ENCODE measurements at places on chromosomes 4 and X.

DNA sequence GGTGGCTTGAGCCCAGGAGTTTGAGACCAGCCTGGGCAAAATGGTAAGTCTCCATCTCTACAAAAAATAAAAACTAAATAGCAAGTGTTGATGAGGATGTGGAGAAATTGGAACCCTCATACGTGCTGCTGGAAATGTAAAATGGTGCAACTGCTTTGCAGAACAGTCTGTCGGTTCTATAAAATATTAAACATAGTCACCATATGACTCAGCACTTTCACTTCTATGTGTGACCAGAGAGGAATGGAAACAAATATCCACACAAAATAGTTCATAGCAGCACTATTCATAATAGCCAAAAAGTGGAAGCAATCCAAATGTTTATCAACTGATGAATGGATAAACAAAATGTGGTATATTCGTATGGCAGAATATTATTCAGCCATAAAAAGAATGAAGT is 60.8 kb upstream of the FMR1 start:
- no peak for DNase-seq

DNA sequence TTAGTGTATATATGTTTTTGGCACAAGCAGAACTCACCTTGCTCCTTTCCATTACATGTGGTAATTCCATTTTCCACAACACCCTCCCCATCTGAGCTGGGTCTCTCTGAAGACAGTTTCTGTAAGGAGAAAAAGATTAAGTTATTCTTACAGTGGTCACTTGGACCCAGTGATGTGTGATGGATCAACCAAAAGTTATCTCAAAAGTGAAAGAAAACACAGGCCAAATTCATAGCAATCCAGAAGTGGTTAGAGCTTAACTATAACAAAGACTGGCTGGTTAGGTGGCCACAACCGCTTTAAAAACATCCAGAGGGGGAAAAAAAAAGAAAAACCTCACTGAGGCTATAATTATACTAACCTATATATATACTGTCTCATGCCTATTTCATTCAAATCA is 123.7 kb downstream of the AFAP1 start:
- no peak for DNase-seq

- DNase-seq: no peak
Measured at GRCh38 chrX:150253959-150254620, 109.0 kb upstream of the MAMLD1 start.

DNA sequence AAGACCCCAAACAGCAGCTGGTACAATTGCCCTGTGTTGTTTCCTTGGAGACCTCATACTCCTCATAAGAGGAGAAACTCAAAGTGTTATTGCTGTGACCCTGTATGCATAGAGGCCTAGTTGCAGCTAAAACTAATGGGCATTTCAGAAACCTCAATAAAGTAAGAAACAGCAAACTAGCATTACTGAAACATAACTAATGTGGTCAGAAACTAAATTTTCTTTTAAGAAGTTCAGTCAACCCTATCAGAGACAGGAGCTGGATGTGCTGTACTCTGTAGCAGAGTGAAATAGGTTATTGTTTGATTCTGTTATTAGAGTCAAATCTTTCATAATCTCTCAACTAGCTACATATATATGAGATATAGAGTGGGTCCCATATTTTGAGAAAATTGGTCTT is 257.5 kb upstream of the IRS4 start:
- DNase-seq: no peak

DNA sequence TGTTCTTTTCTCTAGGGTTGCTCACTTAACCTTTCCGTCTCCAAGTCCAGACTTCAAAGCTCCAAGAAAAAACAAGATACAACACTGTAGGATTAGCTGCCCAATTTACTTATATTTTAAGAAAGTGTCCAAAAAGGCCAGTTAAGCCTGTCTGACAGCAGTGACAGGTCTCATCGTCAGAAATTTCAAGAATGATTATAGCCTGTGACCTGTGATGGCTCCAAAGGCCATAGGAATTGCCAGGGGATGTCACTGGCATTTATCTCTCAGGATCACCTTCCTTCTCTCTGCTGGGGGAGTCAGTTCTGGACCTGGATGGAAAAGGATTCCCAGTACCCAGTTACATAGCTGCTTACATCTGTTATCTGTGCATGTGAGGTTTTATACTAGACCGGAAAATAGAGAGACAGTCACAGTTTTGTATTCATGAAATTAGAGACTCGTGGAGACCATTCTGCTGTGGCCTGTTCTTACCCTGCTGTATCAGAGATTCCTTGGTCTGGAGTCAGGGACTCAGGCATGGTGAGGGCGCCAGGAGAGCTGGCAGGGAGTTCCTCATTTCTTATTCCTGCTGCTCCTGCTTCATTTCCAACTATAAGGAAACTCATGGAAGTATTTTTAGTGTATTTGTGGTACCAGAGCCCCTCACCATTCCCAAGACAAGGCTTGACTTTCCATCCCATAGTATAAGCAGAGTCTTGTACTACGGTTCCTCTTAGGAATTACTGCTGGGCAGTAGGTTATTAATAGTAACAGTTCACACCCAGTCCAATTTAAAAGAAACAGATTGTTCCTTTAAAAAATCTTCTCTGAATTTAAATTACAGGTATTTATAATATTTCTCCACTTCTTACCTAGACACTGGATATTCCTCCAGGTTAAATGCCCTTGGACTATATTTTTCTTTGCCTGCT is 220.8 kb downstream of the SHROOM3 start:
- no peak for DNase-seq

- no peak for DNase-seq
Measured at GRCh38 chr4:163193717-163194116, 27.0 kb upstream of the NAF1 start.
